Stimulated activated CD8-positive, alpha-beta memory T cell treated with anti-CD3 and anti-CD28 coated beads, Interleukin-4, amount 100 ng/mL, for 1 hour (primary cell): ENCODE measurements at places on chromosomes 5 and 9.
A peak's percentile ranks its signal among the peaks of the same experiment; 100 is the strongest.

DNA sequence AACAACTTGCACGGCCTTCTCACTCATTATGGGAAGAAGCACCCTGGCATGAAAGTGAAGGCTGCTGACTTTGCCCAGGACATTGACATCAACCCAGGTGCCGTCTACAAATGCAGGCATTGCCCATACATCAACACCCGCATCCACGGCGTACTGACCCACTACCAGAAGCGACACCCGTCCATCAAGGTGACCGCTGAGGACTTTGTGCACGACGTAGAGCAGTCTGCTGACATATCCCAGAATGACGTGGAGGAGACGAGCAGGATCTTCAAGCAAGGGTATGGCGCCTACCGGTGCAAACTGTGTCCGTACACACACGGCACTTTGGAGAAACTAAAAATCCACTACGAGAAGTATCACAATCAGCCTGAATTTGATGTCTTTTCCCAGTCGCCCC, 65.4 kb downstream of the ZNF462 start:
- DNase-seq: no peak

DNA sequence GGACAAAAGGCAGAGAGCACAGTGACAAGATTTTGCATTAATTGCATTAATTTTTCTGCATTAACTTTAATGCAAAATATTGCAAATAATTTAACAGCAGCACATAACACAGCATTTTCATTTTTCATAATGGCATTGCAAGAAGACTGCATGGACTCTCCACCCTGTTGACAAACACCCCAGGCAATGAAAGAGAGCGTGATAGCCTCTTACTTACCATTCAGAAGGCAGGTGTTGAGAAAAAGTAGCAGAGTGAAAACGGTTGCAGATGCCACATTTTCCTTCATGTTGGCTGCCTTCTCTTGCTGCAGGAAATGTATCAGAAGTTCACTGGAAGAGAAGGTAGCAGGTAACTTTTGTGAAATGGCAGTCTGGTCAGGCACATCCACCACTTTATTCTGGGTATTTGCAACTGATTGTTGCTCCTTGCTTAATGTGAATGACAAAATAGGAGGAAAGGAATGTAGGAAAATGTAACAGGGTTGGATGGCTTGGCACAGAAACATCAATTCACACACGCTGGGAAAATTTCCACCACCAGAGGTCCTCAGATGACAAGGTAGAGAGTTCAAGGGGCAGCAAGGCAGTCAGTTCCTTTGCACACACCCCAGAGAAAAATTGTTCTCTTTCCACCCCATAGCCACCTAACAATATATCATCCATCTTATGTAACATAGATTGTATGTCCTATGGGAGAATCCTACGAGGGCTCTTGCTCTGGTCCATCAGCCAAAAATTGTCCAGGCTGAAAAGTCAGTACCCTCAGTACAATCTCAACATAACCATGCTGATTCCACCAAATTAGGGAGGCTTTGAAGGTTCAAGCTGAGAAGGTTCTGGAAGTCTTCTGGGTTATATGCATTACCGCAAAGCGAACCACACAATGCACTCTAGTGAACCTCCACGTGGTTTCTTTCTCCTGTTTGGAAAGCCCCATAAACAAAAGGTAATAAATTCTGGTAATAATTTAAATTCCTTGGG, 41.9 kb upstream of the AGXT2 start:
- peak; percentile 21 for DNase-seq

- DNase-seq: no peak
These were observed 22.9 kb downstream of the KIF2A start for GRCh38 chr5:62328772-62329491.

DNA sequence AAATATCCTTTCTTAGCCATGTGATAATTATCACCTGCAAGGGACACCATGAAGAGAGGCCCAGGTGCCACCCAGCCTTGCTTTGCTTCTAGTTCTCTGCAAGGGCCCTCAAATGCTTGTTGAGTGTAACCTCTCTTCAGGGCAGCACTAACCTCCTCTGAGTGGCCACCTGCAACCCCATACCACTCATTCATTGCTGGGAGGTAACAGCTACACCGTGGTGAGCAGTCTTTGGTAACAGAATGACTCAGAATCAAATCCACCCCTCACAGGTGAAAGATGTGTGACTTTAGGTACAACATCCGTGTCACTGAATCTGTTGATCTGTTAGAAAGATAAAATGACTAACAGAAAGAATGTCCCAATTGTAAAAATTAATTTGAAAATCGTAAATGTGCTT, 365.1 kb upstream of the TRPC7 start:
- no peak for DNase-seq

GRCh38 chr5:163310997-163311396, 126.4 kb upstream of the CCNG1 start:
- DNase-seq: no peak

- no peak for DNase-seq
These were observed 106.5 kb upstream of the MSX2 start for GRCh38 chr5:174617910-174618309.

GRCh38 chr5:164184158-164184557, 678.7 kb downstream of the MAT2B start:
- DNase-seq: no peak

DNA sequence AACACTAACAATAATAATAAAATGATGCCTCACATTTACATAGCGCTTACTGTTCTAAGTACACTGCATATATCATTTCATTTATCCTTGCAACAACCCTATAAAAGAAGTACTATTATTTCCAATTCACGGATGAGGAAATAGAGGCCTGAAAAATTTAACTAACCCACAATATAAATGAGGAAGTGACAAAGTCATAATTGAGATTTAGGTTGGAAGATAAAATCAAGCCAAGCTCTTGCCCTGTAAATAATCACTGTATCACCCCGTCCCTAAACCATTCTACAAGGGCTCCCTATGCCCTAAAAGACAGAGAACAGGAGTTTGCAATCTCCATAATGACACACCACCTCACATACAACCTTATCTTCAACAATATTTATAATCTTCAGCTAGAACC, 49.6 kb downstream of the STRBP start:
- DNase-seq: no peak

- no peak for DNase-seq
These were observed 1.1 kb upstream of the SNX24 start for GRCh38 chr5:122844136-122844909.

GRCh38 chr9:76271755-76272154, 122.5 kb downstream of the RFK start:
- no peak for DNase-seq

DNA sequence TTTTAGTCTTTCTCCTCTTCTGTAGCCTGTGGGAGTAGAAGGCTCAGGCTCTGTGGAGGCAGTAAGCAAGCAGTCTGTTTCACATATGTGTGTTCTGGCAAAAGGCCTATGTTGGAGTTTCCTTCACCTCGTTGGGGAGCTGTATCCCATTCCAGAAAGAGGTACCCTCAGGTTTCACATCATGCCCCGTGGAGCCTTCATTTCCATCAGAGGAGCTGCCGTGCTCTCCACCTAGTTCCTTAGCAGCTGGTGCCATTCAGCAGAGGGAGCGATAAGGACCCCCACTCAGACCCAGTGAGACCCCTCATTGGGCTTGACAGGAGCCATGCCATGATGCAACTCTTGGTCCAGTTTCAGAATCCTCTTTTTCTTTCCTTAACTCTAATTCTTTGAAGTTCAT, 50.6 kb upstream of the ANGPTL2 start:
- DNase-seq: no peak

DNA sequence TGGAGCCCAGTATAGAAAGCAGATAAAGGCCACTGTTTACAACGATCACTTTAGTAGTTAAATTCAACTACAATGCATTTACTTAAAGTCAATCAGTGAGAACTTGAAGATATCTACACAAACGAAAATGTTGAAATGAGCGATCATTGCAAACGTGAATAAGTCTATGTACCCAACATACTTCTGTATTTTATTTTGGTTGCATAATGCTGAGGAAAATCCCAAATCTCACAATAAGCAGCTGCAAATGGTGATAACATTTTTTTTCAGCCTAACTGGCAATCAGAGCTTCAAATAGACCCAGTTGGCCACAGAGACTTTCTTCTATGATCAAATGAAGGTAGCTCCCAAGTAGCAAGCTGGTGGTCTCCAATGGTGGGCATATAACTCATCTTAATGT, 32.1 kb downstream of the PDGFRB start:
- DNase-seq: no peak

- DNase-seq: no peak
These were observed 123.7 kb downstream of the NFIB start for GRCh38 chr9:14190240-14190639.

DNA sequence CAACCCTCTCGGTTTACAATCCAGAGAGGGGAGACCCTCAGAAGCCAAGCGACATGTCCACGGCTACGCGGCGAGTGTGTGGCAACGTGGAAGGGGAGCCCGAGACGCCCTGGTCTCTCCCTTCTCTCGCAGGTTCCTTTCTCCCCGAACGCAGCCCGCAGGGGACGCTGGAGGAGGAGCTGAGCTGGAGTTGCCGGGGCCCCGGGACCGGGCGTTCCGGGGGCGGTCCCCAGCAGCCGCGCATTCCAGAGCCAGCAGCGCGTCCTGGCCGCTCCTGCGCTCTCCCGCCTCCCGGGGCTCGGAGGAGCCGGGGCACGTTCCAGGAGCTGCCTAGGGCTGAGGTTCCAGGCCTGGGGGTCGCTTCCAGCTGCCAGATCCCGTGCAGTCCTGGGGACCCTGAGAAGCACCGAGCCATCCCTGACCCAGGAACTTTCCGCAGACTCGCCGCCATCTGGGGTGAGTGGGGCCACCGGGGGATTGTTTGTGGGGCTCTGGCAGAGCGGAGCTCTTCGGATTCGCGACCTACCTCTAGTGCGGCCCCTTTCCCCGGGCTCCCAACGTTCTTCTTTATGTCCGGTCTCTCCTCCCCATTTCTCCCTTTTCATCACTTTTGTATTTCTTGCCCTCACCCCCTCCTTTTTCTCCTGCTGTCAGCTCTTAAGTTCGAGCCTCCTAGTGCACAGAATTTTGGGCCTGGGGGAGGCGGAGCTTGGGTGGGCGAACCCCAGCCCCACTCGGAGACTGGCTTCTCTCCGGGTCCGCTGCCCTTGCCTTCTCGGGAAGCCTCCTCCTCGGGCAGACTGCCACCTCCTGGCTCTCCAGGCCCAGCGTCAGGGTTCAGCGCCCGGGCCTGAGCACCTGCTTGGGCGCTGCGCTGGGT, at the start of gene SMIM3:
TSS of gene SMIM3 (plus strand) at position 241 of the 880 bp plus-strand sequence. CDS start 16,684 bp downstream, outside the sequence.
- DNase-seq: no peak

DNA sequence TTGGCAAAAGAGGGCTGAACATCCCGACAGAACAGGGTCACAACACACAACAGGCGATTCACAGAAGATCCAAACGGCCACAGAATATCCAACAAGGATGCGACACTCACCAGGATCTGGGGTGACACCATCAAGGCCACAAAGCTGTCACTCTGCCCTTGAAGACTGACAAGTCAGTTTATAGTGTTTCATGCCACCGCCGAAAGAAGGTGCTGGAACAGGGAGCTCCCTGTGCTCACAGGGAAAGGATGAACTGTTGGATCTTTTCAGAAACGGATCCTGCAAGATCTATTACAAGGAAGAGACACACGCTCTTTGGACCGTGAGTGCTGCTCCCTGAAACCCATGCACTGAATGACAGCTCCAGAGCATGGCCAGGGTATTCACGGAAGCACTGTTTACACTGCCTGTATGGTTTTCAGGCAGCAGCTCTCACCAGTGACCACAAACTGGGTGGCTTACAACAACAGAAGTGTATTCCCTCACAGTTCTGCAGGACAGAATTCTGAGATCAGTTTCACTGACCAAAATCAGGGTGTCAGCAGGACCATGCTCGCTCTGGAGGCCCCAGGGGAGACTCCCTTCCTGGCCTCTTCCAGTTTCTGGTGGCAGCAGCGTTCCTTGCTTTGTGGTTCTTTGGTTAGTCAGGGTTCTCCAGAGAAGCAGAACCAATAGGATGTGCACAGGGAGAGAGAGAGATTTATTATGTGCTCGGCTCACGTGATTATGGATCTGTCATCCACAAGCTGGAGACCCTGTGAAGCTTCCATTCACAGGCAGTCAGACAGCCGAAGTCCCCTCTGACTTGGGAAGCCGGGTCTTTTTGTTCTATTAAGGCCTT, 52.8 kb downstream of the SEMA4D start:
- no peak for DNase-seq

- DNase-seq: no peak
These were observed 134.8 kb downstream of the UGCG start for GRCh38 chr9:112031400-112031799.

- DNase-seq: no peak
These were observed 3.2 kb downstream of the DOLPP1 start for GRCh38 chr9:129084087-129084486.

DNA sequence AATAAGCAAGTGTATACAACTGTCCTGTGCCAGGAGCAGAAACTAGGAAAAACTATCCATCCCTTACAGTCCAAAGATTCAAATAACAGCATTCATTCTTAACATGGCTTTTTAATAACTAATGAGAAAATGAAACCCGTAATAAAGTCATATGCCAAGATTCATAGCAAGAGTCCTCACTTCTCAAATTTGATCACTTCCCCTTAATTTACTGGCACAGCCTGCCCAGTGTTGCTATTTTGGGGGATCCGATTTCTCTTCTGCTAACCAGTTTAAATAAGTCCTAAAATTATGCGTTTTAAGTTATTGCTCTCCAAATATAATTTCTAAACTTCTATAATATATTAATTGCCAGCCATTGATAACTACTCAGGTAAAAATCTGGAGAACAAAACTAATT, 177.0 kb upstream of the PTGER4 start:
- no peak for DNase-seq

DNA sequence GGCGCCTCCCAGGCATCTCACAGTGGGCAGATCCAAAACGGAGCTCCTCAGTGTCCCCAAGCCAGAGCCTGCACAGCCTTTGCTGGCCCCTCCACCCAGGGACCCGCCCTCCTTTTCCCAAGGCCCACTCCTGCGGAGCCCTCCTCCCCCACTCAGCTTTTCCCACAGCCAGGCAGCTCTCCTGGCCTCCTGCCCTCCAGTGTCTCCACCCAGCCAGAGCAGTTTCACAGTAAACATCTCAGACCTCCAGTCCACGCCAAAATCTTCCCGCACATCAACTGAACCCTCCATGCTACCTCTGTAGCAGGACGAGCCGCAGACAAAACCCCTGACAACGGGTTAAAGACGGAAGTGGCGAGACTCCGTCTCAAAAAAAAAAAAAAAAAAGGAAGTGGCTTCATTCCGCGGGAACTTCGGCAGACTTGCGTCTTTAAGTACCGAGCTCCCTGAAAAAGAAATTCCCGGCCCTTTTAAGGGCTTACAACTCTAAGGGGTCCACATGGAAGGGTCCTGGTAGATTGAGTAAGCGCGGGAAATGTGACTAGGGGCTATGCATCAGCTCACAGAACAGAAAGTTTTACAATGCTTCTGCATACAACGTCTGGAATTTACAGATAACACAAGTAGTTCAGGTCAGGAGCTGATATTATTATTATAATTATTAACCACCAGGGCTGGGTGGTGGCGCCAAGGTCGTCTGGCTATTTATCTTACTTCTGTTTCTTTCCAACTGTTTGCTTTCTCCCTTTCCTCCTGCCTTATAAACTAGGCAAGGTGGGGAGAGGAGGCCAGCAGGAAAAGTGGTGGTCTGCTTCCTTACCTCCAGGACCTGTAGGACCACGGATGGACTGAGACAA, 11.4 kb upstream of the GRIN1 start:
- no peak for DNase-seq

GRCh38 chr5:135246605-135246922, 152.5 kb downstream of the MACROH2A1 start:
- no peak for DNase-seq

GRCh38 chr9:138104251-138105122, 226.9 kb downstream of the CACNA1B start:
- no peak for DNase-seq

- no peak for DNase-seq
These were observed 13.6 kb upstream of the LMNB1 start for GRCh38 chr5:126763371-126763770.
